NCI-H1694 treated with DMSO at 0.1 percent for 48 hours (cell line): ENCODE measurements at places on chromosomes 1 and 21.

- peak; percentile 78 for DNase-seq
These were observed 45.0 kb upstream of the DNAJC6 start for GRCh38 chr1:65264197-65264929.

DNA sequence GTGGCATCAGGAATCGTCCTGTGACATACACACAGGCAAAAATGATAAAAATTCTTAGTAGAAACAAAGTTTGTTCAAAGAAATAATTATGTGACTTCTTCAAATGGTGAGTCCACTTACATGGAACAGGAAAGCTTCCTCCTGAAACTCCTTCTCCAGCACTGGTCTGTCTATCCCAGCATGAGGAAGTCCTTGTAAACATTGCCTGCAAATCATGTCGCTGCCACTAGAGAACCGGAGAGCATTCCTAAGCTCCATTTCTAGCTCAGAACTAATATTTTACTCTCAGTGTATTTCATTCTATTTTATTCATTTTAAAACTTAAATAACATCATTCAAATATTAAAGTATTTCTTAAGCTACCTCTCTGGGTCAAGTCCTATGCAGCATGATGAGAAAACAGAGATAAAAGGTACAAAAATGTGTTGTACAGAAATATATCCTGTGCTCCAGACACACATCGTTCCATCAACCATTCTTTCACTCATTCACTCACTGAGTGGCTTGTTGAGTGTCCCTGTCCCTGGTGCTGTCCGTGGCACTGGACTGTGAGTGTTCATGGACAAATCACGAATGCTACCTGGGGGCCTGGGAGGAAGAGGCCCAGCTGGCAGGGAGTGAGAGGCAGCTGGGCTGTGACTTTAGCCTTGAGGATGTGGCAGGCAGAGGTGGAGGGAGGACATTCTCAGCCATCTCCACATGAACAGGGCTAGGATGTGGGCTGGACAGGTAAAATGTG lies 10.0 kb downstream of the CYP4A22 start:
- DNase-seq = no peak

DNA sequence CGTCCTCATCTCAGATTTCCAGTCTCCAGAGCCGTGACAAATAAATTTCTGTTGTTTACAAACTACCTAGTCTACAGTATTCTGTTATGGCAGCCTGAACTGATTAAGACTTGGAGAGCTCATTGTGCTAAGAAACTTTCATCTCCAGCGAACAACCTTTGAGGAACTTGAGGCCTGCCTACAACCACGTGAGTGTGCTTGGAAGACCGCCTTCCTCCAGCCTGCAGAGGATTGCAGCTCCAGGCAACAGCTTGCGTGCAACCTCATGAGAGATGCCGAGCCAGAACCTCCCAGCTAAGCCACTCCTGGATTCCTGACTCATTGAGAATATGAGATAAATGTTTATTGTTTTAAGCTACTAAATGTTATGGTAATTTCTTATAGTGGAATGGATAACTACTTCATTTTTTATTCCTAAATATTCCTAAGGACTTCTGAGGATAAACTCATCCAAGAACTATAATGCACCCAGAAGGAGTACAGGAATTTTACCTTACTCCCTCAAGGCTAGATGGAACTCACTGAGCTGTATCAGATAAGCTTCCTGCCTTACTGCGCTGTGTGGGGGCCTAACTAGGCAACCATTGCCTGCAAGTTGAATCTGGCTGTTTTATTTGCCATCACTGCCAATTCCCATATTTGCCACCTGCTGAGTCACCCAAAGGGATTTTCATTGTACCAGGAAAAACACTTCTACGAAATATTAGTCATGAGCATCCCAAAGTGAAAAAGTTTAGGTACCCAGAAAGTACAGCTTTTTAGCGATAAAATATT lies 17.6 kb downstream of the FAM177B start:
- DNase-seq = no peak

DNA sequence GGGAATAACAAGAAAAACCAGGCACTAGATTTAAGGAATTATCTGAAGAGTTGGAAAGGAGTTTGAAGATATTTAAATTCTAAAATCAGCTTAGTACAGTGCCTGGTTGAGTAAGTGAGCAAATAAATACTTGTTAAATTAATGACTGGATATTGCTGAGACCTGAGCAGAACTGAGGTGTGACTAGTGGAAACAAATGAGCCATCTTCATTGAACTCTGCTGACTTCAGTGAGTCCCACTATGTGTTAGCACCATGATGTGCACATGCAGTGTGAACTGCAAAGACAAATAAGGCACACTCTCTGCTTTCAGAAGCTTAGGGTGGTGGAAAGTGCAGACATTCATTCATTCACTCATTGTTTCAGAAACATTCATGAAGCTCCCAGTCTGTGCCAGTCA lies 48.7 kb downstream of the ELAPOR1 start:
- no peak for DNase-seq

DNA sequence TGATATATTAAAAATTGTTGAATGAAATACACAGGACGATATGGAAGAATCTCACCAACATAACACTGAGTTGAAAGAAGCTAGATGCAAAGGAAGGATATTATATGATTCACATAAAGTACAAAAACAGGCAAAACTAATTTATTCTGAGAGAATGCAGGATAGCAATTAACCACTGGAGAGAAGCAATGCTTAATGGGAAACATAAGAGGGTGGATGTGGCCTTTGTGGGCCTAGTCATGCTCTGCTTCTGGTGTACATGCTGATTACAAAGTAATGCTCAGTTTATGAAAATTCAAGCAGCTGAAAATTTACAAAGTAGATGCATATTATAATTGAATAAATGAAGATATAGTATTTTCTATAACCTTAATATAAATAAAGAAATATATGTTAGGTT lies 326.4 kb upstream of the ADAMTS5 start:
- no peak for DNase-seq

GRCh38 chr1:218479436-218480115 lies 134.4 kb downstream of the TGFB2 start:
- no peak for DNase-seq

DNA sequence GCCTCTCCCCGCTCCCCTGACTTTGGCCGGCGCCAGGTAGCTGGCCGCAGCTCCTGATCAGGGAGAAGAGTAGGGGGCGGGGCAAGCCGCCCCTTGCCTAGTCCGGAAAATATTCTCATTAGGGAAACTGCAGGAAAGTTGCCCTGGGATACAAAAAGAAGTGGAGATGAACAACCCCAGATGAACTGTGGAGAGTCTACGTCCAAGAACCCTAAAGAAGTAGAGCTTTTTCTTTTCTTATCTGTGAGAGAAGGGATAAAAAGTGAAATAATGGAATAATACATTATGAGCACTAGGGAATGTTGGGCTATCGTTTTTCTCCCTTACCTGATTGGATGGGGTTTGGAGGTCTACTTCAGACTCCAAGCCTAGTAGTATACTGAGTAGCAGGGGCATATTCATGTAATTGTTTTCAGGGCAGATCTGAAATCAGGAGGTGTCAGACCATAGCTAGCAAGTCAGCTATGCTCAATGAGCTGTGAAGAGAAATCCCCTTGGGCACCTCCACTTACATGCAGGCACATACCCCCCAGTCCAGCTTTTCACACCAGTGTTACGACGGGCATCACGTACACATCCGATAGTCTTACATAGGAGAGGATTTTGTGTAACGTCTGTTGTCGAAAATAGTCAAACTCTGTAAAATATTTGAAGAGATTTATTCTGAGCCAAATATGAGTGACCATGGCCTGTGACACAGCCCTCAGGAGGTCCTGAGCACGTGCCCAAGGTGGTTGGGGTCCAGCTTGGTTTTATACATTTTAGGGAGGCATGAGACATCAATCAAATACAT lies 1.7 kb upstream of the DUSP10 start:
- peak; percentile 44 for DNase-seq

GRCh38 chr21:37899146-37899545 lies 17.1 kb downstream of the KCNJ6 start:
- DNase-seq = no peak

DNA sequence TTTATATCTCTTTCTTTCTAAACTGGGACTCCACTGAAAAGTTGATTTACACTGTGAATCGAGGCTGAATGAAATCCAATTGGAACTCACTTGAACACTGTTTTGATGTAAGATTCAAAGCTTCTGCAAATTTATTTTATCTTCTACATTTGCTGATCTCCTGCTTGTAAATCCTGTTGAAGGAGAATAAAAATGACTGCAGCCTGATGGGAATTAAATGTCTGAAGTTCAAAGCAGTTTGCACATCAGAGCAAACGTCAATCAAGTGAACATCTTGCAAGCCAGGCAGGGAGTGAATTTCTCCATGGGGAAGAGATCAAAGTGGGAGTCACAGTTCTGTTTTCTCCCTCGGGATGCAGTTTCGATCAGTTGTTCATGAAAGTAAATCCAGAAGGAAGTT lies 127.2 kb downstream of the CACHD1 start:
- DNase-seq = no peak

DNA sequence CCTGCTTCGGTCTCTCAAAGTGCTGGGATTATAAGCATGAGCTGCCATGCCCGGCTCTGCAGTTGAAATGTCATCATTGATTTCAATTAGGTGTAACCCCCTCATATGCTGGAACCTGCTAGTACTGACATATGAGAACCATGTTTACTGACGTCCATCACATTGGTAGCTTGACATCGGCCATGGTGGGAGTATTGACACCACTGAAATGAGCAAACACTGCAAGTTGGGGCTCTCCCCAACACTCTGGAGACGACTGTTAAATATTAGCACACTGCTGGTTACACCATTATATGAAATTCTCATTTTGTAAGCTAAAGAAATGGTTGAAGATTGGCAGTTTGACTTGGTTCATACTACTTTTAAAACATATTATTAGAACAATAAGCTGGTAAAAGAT lies 63.7 kb downstream of the CNST start:
- DNase-seq = no peak

GRCh38 chr21:33266050-33266788 lies at the start of gene IL10RB:
Gene IL10RB, plus strand, starts transcription at chr21:33266367. Its CDS starts 99 bp downstream, at chr21:33266466.
- DNase-seq = peak; percentile 29

DNA sequence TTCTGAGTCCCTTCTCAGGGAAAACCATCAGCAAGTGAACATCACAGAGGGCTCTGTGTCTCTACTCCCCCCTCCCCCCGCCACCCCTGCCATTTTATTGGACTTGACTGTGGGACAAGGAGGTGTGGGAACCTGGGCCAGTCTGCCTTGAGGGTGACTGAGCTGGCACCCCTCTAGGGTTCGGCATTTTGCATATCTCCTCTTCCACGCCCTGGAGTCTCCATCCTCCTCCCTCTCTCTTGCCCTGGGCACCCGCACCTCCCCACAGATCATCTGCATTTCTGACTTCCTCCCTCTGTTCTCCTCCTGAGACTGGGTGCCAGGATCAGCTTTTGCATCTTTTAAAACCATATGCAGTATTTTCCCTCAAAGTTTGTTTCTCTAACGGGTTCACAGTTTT lies 107.1 kb upstream of the ERRFI1 start:
- no peak for DNase-seq

GRCh38 chr1:237910834-237911233 lies 20.1 kb upstream of the ZP4 start:
- no peak for DNase-seq

- DNase-seq = no peak
These were observed 55.9 kb downstream of the VCAM1 start for GRCh38 chr1:100775483-100775882.

DNA sequence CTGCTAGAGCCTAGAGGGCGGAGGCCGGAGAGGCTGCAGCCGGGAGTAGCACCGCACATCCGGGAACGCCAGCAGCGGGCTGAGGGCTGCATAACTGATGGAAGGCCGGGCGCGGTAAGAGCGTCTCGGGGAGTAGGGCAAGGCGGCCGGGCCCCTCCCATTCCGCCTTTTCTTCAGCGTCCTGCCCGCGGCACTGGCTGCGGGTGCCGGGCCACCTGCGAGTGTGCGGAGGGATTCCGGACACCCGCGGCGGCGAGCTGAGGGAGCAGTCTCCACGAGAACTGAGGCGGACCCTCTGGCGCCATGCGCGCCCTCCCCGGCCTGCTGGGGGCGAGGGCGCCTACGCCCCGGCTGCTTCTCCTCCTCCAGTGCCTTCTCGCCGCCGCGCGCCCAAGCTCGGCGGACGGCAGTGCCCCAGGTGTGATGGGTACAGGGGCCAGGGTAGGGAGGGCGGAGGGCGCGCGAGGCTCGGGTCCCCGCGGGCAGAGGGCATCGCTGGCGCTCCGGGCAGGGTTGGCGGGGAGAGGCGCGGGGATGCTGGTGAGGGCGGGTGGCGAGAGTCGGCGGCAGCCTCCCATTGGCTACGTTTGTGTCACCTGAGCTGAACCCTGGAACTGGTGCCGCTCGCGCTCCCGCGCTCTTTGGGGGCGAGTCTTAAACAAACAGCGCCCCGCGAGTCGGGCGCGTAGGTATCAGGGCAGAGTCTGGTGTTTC lies 334.4 kb downstream of the SRGAP2C start:
- no peak for DNase-seq

GRCh38 chr1:25702101-25702775 lies 85.6 kb downstream of the MAN1C1 start:
- DNase-seq = no peak

GRCh38 chr1:174153085-174153824 lies 6.1 kb upstream of the RABGAP1L start:
- no peak for DNase-seq

- DNase-seq = no peak
These were observed 74.2 kb downstream of the TEX35 start for GRCh38 chr1:178587096-178587495.

DNA sequence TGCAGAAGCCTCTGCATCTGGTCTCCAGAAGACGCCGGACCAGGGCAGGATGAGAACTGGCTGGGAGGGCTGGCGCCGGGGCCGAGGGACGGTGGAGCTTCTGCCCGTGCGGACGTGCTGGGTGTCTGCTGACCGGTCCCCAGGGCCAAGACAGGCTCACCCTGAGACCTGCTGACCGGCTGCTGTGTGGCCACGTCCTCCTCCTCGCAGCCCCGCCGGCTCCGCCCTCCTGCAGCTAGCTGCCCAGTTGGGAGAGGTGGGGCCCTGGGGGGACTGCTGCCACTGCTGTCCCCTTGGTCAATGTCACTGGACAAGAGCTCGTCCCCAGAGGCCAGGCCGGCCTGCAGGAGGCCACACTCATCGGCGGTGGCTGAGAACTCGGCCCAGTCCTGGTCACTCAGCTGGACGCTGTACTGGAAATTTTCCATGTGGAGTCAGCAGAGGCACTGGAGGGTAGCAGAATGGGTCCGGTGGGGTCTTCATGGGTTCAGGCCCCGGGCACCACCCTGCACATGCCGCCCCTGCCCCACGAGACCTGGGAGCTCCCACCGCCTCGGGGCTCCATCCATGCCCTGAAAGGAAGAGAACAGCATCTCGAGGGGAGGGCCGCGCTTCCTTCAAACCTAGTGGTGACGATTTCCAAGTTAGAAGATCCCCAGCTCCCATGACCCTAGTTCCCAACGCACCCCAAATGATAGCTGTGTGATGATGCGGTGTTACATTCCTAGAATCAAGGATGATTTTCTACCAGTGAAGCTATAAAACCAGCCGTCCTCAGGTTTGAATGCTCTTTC lies 1.1 kb downstream of the PERM1 start:
- DNase-seq = no peak

- DNase-seq = peak; percentile 30
These were observed 251.2 kb downstream of the RRAGC start for GRCh38 chr1:38608202-38608864.

GRCh38 chr1:186178426-186179043 lies 196.5 kb downstream of the TPR start:
- no peak for DNase-seq
